ENCODE measurements at places on chromosomes 2 and 18.

- no peak for DNase-seq
Observed at GRCh38 chr2:53455094-53455493, 312.5 kb upstream of the CHAC2 start.

GRCh38 chr18:10197097-10197496 is 257.3 kb upstream of the APCDD1 start:
- no peak for DNase-seq

- no peak for DNase-seq
Observed at GRCh38 chr2:28577791-28578680, 82.2 kb downstream of the PLB1 start.

GRCh38 chr18:36334798-36335197 is 37.3 kb downstream of the FHOD3 start:
- no peak for DNase-seq

DNA sequence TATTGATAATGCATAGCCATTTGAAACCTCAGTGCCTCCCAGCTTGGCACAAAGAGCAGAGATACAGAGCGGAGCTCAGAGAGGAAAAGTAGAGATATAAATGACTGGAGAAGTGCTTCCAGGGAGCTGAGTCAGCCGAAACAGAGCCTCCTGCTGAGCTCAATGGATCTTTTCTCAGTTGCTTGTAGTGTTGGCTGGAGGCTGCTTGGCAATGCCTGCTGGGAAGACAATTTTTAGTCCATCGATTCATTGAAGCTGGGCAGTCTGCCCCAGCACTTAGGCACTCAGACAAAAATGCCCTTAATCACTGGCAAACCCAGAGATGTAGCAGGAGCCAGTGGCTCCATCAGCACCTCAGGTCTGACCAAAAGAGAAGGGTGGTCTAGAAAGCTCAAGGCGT is 81.3 kb upstream of the SETBP1 start:
- no peak for DNase-seq

DNA sequence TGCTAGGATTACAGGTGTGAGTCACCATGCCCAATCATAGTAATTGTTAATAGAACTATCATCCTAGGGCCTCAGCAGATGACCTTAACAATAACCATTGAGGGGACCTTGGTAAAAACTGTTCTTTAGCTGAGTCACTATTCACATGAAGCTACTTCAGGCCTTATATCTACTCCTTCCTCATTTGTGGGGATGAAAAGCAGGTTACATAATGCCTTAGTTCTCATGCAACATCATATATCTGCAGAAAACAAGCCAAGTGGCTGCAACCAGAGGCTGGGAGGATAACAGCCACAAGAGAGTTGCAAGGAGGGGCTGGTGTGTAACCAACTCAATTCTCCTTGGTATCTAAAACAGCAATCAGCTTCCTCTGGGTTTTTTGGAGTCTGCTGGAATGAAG is 445.4 kb downstream of the NBAS start:
- no peak for DNase-seq

DNA sequence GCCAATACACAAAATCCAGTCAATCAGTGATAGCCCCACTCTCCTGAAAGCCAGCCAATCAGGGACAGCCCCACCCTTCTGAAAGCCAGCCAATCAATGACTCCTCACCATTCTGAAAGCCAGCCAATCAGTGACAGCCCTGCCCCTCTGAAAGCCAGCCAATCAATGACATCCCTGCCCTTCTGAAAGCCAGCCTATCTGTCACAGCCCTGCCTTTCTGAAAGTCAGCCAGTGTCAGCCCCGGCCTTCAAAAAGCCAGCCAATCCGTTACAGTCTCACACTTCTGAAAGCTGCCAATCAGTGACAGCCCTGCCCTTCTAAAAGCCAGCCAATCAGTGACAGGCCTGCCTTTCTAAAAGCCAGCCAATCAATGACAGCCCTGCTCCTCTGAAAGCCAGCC is 95.9 kb upstream of the HDAC4 start:
- no peak for DNase-seq

- no peak for DNase-seq
Observed at GRCh38 chr2:54955358-54956110, 94.7 kb downstream of the RTN4 start.

DNA sequence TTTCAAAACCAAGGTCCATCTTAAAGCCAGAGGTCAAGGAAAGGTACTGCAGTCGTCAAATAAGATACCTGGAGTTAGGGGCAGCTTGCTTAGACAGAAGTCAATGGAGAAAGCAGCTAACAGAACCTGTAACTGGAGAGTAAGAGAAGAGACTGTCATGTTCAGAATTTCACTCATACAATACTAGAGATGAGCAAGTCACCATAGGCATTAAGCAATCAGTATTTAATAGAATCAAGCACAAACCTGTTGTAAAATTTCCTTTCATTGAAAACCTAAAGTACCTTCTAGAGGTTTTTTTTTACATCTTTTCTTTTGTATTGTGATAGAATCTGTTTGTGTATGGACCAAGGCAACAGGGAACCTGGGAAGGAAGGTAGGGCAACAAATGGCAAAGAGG is 183.4 kb upstream of the ERBB4 start:
- DNase-seq: no peak

- no peak for DNase-seq
Observed at GRCh38 chr18:7646174-7646886, 79.2 kb downstream of the PTPRM start.

- DNase-seq: no peak
Observed at GRCh38 chr2:200446612-200447011, 63.3 kb downstream of the KCTD18 start.

DNA sequence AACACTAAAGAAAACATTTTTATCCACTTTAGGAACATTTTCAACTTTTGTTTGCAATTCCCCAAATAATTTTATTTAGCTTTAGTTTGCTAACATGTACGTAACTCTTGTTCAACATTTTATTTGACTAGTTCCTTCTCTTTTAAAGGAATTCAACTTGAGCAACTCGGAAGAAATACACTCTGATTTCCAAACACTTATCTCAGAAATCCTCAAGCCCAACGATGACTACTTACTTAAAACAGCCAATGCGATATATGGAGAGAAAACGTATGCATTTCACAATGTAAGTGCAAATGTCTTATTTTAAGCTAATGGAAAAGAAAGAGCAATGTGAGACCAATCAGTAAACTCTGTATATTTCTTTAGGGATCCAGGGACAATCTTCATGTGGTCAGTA is 10.1 kb downstream of the SERPINB10 start:
- no peak for DNase-seq

- DNase-seq: no peak
Observed at GRCh38 chr2:240962300-240963064, 35.9 kb upstream of the SNED1 start.

Data from stimulated activated CD4-positive, alpha-beta T cell treated with anti-CD3 and anti-CD28 coated beads, TNF-alpha, amount 100 ng/mL, for 4 hours (primary cell).